Stimulated activated CD8-positive, alpha-beta memory T cell treated with anti-CD3 and anti-CD28 coated beads, Interleukin-7, amount 100 ng/mL, for 48 hours (primary cell): ENCODE measurements at places on chromosomes 7 and 10.

DNA sequence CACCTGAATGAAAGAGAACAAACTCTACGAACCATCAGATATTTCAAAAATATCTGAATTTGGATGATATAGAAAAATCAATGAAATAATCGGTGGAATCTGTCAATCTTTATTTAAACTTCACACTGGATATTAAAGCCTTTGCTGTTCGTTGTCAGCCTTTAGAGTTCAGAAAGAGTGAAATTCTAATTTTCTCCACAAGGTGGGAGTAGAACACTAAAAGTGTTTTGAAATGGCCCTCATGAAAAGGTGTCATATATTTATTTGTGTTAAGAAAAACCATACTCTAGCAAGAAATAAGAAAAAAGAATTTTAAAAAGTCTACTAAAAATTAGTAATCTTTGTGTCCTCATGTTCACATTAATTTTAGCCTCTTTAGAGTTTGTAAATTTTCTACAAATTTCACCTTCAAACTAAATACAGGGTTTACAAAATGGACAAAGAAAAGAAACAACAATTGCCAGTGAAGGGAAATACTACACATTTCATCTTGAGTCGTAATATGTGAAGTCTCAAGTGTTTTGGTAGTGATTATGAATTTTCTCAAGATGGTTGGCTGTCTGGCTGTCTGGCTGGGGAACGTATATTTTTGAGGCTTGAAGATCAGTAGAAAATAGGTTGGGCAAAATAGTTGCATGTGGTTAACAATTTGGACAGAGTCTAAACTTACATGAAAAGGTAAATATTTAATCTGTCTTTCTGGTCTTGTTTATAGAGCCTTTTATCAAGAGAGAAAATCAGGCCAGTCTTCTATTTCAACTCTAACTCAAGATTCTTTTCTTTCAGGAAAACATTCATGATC, 43.7 kb downstream of the DNAJB9 start:
- DNase-seq = no peak

GRCh38 chr10:74799721-74800221, 26.6 kb upstream of the KAT6B start:
- DNase-seq = no peak

- no peak for DNase-seq
Measured at GRCh38 chr7:23075571-23075970, 30.0 kb upstream of the KLHL7 start.

- DNase-seq = no peak
Measured at GRCh38 chr10:114256822-114257221, 17.8 kb downstream of the VWA2 start.

- DNase-seq = no peak
Measured at GRCh38 chr7:29146057-29146706, at the start of gene CPVL. Gene CPVL (minus strand): TSS chr7:29146537. CDS start chr7:29121061, 25,476 bp downstream.

- DNase-seq = no peak
Measured at GRCh38 chr7:141431711-141432110, 119.5 kb upstream of the AGK start.

DNA sequence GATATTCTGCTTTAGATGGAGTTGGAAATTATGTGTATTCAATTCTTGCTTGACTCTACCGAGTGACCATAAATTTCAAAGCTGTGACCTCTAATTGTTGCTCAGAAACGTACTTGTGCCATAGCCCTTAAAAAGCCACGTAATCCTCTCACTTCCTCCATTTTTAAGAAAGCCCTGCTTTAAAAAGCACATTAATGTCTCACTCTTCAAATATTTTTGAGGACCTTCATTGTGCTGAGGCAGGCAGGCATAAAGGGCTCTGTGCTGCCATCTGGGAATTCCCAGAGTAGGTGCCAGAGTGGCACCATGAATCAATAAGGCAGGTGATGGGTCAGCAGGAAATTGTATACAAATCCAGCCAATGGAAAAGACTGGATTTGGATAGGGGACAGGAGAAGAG, 97.7 kb upstream of the FAM204A start:
- no peak for DNase-seq

DNA sequence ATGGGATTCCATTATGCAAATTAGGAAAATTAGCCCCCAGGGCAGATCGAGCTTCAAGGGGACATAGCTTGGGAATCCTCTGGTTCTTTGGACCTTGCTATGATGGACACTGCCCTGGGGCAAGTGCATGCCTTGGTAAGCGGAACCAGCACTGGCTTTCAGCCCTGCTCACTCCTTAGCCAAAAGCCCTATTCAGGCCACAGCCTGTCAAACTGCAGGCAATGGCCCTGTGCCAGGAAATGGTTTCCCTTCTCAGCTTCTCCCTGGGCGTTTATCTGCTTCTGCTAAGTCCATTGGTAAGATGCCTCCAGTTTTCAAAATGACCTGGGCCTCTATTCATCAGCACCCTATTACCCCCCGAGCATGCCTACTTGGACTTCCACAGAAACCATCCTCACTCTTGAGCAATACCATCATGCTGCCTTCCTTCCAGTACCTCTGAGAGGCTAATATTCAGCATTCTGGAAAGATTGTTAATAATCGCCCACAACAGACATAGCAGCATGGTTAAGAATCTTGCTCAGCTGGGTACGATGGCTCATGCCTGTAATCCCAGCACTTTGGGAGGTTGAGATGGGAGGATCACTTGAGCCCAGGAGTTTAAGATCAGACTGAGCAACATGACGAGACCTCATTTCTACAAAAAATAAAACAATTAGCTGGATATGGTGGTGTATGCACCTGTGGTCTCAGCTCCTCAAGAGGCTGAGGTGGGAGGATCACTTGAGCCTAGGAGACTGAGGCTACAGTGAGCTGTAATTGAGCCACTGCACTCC, 918.6 kb upstream of the AUTS2 start:
- no peak for DNase-seq

DNA sequence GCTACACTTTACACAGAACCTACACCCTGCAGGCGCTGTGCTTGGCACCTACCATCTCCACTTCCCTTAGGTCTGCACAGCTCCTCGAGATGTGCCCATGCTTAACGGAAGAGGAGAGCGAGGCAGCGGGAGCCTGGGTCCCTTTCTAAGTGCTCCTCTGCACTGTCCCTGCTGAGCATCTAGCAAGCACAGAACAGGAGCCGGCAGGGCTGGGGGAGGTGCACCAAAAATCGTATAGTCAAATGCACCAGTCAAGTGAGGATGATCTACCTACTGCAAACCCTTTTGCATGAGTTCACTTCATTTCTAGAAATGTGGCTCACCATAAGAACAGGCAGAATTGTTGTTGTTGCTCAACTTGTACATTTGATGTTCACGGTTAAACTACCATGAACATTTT, 267.7 kb downstream of the TNS3 start:
- no peak for DNase-seq

- DNase-seq = no peak
Measured at GRCh38 chr10:70575486-70575873, 27.1 kb downstream of the PRF1 start.

DNA sequence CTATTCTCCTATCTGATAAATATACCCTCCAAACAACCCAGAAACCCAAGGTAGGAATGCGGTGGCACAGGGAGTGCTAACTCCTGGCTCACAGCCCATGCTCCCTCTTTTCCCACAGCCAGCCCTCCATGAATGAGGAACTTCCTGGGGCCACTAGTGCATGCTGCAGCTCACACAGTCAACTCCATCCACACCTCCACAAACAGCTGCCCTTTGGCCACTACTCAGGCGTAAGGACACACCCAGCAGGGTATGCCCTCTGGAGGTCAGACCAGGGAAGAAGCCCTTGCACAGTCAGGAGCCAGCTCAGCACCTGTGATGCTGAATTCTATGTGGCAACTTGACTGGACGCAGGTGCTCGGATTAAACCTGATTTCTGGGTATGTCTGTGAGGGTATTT, 85.2 kb upstream of the PIK3CG start:
- no peak for DNase-seq

- no peak for DNase-seq
Measured at GRCh38 chr7:41316410-41316809, 386.5 kb downstream of the INHBA start.

GRCh38 chr7:75687246-75688088, 51.3 kb downstream of the HIP1 start:
- DNase-seq = no peak

GRCh38 chr10:114975091-114975490, 37.1 kb downstream of the TRUB1 start:
- DNase-seq = no peak

- no peak for DNase-seq
Measured at GRCh38 chr10:45553155-45553554, 119.4 kb downstream of the ZFAND4 start.

- no peak for DNase-seq
Measured at GRCh38 chr7:111951052-111951451, 255.1 kb downstream of the DOCK4 start.

DNA sequence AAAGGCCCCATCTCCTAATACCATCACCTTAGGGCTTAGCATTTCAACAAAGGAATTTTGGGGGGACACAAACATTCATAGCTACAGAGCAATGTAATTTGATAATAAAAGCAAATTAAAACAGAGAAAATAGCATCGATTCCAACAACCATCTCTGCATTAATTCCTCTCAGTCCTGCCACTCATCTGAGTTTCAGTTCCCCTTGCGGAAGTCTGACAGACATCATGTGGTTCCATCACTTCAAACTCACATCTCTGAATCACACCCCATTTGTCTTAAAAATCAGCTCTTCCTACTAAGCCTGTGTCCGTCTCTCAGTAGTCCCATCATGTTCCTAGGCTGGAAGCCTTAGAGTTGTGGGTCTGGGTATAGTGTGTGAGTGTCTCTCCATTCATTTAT, 3.6 kb downstream of the ADCK2 start:
- no peak for DNase-seq

DNA sequence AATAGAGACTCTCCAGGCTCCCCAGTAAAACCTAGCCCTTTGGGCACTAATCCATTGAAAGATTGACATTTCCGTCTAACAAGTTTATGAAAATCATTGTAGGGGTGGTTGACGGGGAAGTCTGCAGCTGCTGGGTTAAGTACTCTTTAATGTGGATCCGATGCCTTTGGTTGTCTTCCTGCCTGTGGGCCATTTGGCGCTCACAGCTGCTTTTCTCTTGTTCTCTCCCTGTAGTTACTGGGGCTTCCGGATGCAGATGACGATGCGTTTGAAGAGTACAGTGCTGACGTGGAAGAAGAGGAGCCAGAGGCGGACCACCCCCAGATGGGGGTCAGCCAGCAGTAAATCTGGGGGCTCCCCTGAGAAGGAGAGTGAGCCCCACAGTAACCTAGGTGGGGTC, 22.4 kb downstream of the MTURN start:
- DNase-seq = no peak

GRCh38 chr10:130371666-130372065, 235.5 kb downstream of the GLRX3 start:
- DNase-seq = no peak

DNA sequence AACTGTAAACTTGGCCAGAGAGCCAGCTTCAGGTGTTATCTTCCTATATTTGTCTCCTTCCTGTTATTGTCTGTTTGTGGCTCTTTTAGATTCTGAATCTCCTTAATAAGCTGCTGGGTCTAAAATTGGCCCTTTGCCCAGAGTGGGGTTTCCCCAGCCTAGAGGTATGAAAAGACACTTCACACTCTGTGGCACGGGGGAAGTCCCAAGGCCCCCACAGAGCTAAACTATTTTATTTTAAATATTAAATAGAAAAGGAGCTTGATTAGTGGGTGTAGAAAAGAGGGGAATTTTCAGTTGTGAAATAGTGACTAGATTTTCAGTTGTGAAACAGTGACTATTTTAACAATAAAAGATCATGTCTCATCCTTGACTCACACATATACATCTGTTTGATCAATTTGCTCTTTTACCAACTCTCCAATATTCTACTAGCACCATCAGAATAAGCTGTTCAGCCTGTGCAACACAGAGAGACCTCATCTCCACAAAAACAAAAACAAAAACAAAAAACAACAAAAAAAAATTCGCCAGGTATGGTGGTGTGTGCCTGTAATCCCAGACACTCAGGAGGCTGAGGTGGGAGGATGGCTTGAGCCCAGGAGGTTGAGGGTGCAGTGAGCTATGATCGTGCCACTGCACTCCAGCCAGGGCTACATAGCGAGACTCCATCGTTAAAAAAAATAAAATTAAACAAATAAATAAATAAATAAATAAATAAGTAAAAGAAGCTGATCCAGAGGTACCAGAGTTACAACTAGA, 24.9 kb upstream of the ADO start:
- DNase-seq = peak; percentile 56

GRCh38 chr7:93284908-93285307, 52.7 kb downstream of the VPS50 start:
- DNase-seq = no peak

GRCh38 chr10:130495891-130496636, 359.9 kb downstream of the GLRX3 start:
- DNase-seq = no peak

DNA sequence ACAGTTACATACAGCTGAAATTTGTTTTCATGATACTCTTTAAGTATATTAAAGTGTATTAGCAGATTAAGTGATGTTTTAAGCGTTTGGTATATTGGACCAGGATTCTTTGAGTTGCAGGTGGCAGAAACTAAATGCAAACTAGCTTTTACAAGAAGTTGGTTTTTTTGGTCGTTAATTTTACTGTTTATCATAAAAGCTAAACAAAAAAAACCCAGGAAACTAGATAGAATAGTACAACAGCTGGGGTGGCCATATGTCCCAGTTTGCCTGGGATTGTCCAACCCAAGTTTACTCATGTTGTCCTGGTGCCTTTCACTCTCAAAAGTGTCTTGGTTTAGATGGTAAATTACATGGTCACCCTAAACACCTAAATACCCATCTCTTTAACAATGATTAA, 108.7 kb downstream of the PHTF2 start:
- DNase-seq = no peak

GRCh38 chr10:29037348-29038113, 251.3 kb upstream of the LYZL1 start:
- DNase-seq = no peak

DNA sequence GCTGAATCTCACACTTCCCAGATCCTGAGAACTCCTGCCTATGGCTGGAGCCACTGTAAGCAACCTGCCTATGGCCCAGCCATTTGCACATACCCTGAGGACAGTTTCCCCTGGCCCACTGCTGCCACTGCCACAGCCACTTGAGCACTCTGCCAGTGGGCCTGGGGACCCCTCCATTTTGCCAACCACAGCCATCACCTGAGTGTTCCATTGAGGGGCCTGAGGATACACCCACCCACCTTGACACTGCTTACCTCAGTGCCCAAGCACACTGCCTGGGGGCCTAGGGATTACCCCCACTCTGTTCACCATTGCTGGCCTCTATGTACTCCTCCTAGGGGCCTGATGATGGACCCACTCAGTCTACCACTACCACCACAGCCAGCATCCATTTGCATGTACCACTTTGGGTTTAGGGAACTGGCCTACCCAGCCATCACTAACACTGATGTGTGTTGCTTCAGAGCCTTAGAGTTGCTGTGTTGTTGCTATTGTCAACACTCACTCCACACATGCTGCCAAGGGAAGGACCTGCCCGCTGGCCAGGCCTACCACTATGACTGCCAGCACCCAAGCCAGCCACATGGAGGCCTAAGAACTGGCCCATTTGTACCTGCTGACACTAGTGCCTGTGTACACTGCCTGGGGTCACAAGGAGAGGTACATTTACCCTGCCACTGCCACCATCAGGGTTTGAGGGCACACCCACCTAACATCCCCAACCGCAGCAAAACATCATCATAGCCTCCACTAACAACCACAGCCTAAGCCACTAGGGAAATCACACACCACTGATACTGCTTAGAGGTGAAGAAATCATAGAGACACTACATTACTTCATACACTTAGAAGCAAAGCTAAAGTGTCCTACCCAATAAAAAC, 45.9 kb upstream of the ANTXRL start:
- DNase-seq = no peak
